ENCODE measurements at places on chromosomes 11 and 22.

- DNase-seq: no peak
These were observed 1168.1 kb downstream of the LRRC4C start for GRCh38 chr11:40291329-40291728.

GRCh38 chr22:25818541-25818940 lies 76.6 kb downstream of the MYO18B start:
- no peak for DNase-seq

DNA sequence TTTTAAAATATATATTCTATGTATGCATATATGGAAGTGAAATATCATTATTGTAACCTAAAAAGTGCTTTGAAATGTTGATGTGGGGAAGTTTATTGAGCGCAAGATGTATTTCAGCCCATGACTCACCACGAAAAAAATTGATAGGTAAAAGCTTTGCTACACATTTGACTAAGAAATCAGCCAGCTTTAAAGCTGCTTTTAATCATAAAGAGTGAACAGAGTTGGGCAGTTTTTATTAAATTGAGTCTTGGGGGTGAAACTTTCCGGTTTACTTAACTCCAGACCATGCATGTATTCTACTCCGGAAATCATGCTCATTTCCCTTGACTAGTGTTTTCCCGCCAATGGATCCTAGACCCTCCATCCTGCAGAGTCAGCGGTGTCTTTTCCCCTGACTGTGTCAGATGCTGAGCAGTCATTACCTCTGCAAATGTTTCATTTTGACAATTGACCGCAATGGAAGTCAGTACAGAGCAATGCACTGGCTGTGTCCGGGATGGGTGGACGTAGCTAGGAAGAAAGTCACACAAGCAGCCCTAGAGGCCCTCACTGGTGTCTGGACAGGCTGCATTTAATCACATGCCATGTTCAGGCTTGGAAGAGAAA lies 47.2 kb upstream of the MPEG1 start:
- DNase-seq: no peak

GRCh38 chr11:66275396-66275795 lies 2.6 kb upstream of the CNIH2 start:
- DNase-seq: no peak

DNA sequence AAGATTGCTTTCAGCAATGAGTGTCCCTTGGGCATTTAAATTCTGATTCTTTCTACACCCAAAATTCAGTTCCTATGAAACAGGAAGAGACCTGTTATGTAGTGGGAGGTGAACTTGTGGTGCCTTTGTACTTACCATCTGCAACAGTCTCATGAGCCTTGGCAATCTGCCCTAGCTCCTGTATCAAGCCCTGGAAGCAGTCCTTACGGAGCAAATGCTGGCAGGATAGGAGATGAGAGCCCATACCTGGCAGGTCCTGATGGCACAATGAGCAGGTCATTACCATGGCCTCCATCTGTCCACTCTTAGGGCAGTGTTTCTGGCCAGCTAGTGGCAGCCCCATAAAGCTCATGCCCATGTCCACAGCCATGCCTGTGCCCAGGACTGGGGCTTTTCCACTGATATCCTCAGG lies 10.8 kb downstream of the TRIM66 start:
- DNase-seq: no peak

- no peak for DNase-seq
These were observed 37.2 kb upstream of the ETS1 start for GRCh38 chr11:128624269-128625175.

GRCh38 chr11:8209208-8209807 lies 40.5 kb upstream of the RIC3 start:
- DNase-seq: no peak

- DNase-seq: no peak
These were observed 77.8 kb downstream of the CASP12 start for GRCh38 chr11:104820431-104820830.

DNA sequence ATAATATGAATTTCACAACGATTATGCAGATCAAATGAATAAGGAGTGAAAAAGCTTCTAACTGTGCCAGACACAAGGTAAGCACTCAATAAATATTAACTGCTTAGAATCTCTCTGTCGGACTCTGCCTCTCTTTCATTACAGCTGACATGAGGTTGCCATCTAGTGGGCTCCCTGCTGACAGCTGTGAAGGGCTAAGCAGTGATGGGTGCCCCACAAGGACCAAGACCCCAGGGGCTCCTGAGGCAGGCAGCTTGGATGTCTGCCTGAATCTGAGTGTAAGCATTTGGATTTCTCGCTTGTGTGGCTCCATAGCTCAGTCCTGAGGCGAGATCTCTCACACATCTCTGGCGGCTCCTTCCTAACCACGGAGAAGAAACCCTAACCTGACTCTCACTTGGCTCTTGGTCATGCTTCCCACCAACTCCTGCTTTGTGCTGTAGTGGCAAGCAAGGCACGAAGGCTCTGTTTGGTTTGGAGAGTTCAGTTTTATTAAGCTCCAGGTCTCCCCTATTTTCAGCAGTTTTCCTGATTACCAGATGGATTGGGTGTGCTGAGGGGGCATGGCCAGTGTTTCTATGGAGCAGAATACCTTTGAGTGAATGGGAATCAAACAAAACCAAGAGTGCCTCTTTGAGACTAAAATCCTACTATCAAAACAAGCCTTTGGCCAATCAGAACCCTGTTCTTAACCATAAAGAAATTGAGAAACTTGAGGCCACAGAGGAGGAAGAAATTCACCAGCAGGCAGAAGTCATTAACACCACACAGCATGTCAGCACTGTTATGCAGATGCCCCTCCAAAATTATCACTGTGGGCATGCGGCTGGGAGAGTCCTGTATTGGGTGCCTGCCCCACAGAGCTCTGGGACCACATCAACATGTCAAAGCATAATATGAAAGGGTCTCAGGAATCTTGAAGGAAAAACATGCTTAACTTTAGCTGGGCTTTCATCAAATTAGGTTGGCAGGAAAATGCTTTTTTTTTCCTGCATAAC lies 152.8 kb upstream of the NTM start:
- DNase-seq: no peak

- DNase-seq: no peak
These were observed 90.0 kb downstream of the ARHGAP8 start for GRCh38 chr22:44842417-44842816.

DNA sequence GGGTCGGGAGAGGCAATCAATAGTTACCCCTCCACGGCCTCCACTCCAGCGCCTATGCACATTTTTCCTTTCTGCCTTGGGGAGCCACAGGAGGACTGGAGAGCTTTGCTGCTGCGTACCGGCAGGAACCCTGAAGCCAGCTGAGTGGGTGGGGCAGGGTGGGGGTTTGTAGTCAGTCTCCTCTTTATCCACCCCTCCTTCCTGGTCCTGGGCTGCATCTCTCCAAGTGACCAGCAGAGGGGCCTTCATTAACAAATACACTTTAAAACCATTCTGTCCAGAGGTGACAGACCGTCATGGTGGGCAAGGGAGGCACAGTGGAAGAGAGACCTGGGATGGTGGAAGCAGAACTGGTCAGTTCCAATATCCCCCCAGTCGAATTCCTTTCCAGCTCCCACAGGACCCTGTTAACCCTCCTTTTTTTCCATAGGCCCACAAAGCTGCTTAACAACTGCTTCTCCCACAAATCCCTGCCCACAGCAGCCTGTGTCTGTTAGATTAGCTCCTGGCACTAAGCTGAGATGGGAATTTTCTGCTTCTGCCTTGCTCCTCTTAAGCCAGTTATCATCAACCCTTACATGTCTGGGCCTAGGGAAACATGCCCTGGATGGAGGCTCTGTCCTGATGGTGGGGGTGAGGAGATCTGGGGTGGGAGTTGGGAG lies 3.9 kb upstream of the ABCG4 start:
- DNase-seq: no peak

GRCh38 chr11:12950670-12951069 lies 58.4 kb upstream of the RASSF10 start:
- DNase-seq: no peak

- no peak for DNase-seq
These were observed 253.3 kb upstream of the ISX start for GRCh38 chr22:34812631-34813030.

GRCh38 chr11:110425751-110426545 lies 3.8 kb upstream of the FDX1 start:
- DNase-seq: no peak

DNA sequence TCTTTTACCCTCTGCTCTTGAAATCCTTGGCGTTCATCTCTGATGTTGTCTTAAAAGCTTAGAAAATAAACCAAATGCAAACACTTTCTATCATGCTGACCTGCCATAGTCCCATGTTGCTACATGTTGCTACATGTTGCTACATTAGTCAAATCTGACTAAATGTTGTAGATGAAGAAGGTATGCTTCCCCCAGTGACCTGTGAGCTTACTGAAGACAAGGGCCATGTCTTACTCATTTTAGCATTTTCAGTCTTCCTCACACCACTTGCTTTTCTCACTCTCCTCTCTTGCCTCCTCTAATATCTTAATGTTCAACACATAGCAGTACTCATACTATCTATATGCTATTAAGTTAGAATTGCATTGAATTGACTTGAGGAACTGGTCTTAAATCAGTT lies 346.4 kb upstream of the MTNR1B start:
- no peak for DNase-seq

- no peak for DNase-seq
These were observed 46.8 kb downstream of the DGCR2 start for GRCh38 chr22:19075404-19075803.

DNA sequence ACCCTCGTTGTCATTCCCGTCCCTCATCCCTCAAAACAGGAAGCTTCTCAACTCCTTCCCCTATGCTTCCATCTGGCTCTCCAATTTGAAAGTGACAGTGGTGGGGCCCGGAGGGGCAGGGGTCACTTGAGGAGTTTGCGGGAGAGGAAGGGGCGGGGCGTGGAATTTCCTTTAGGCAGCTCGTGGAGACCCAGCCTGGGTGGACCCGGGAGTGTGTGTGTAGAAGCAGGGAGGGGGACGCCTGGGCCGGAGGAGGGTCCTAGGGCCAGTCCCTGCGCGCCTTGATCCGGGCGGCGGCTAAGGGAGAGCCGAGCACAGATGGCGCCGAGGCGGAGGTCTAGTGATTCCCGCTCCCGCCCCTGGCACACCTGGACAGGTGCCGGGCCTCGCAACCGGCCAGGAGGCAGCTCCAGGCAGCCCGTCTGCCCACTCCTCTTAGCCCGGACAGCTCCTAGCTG lies 7.8 kb upstream of the PAX6 start:
- DNase-seq: no peak

- DNase-seq: no peak
These were observed 60.2 kb downstream of the CDKN1C start for GRCh38 chr11:2825261-2825888.

DNA sequence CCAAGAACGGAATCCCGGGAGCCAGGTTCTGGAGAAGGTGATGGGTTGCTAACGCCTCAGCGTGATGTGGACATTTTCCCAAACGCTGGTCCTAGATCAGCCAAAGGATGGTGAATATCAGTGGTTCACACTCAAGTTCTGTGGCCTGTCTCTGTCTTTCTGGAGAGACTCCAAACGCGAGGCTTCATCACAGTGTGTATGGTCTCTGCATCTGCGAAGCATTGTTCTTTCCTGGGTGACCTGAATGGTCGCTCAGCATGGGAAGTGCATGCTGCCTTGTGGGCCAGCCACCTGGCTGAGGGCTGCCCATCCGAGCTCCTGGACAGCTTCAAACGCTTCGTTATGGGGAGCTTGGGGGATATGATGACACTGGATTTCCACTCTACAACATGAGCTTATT lies 810.0 kb downstream of the TBC1D22A start:
- DNase-seq: no peak

DNA sequence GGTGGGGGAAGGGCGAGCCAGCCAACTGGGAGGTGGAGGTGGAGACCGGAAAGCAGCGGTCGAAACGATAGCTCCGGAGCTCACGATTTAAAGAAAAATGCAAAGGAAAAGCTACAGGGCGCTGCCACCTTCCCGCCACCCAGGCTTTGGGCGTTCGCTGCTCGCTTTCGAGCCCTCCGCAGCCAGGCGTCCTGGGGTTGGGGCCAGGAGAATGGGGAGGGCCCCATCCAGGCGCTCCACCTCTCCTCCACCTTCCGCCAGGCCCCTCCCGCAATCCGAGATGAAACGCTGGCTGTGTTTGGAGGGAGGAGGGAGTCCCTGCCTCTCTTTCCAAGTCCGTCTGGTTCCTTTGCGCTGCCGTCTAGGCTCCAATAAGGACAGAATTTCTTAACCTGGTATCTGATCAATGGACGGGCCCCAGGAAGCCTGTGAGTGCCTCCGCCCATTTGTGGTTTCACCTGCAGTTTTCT lies 483 bp upstream of the ABTB2 start:
- DNase-seq: peak; percentile 62

- DNase-seq: no peak
These were observed 1.5 kb downstream of the DDX10 start for GRCh38 chr11:108666373-108666772.

- DNase-seq: no peak
These were observed 31.1 kb downstream of the TMEM45B start for GRCh38 chr11:129846508-129847335.

GRCh38 chr11:112582366-112582765 lies 321.7 kb upstream of the PLET1 start:
- DNase-seq: no peak

DNA sequence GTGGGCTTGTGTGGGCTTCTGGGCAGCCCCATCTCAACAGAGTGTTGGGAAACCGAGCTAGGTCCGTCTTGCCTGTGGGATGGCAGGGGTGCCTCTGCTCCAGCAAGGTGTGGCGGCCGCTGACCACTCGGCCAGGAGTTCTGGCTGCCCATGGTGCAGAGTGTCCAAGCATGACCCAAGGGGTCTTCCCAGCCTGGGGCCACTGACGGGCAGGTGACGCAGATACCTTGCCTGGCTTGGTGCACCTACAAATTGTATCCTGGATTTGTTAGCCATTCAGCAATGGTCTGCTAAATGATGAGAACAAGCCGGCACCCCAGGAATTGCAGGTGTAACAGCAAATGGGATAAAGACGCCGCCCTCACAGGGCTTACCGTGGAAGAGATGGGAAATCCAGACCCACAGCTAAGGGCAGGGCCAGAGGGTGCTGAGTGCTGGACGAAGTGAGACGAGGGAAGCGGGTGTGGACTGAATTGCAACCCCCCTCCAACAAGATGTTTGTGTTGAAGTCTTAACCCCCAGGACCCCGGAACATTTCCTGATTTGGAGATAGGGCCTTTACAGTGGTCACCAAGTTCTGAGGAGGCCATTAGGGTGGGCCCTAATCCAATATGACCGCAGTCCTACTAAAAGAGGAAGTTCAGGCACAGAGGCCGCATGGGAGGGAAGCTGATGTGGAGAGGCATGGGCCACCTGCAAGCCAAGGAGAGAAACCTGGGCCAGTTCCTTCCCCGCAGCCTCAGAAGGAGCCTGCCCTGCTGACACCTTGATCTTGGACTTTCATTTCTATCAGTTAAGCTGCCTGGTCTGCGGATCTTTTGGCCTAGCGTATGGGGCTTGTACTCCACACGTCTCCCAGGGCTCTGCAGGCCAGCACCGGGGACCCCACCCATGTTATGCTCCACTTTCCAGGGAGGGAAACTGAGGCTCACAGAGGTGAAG lies 45.2 kb upstream of the LINC01488 start:
- no peak for DNase-seq

- DNase-seq: no peak
These were observed 183.5 kb downstream of the DSCAML1 start for GRCh38 chr11:117613521-117613920.

GRCh38 chr22:20115691-20116375 lies at the start of gene RANBP1:
Gene RANBP1 (plus strand): TSS chr22:20116104. CDS start chr22:20116185, 81 bp downstream.
- DNase-seq: no peak

GRCh38 chr11:134014511-134014910 lies 54.4 kb upstream of the JAM3 start:
- DNase-seq: no peak
